ENCODE measurements at places on chromosomes 12 and 14.

DNA sequence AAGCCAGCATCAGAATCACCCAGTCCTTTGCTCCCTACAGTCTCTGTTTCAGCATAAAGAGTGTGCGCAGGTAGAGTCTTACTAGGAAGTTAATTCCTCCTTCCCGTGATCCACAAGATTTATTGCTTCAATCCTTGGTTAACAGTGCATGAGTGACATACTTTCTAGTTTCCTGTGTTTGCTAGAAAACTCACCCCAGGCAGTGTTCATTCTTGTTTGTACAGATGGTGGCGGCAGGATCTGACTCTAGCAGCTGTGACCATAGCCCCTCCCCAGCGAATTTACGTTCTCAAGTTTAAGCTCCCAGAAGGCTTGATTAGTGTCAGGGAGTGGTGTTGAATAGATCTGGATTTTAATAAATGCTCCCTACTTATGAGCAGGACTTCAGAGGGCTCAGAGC is 75.9 kb upstream of the ANO2 start:
- no peak for DNase-seq

GRCh38 chr12:51836827-51837173 is 11.7 kb downstream of the FIGNL2 start:
- DNase-seq = no peak

- no peak for DNase-seq
Observed at GRCh38 chr14:102043251-102044025, 43.4 kb downstream of the HSP90AA1 start.

DNA sequence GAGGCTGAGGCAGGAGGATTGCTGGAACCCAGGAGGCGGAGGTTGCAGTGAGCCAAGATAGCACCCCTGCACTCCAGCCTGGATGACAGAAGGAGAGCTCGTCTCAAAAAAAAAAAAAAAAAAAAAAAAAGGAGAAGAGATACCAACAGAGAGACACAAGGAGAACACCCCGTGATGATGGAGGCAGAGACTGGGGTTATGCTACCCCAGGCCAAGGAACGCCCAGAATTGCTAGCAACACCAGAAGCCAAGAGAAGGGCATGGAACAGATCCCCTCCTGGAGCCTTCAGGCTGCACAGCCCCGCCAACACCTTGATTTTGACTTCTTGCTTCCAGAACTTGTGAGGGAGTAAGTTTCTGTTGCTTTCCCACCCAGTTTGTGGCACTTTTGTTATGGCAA is 148.0 kb upstream of the FOXN3 start:
- DNase-seq = no peak

GRCh38 chr14:58822856-58823255 is 185.1 kb downstream of the DACT1 start:
- DNase-seq = no peak

- no peak for DNase-seq
Observed at GRCh38 chr14:87497301-87497700, 495.7 kb downstream of the GALC start.

- DNase-seq = no peak
Observed at GRCh38 chr14:35159742-35160409, 37.5 kb downstream of the PRORP start.

GRCh38 chr14:50000380-50001150 is 107.7 kb downstream of the ARF6 start:
- peak; percentile 60 for DNase-seq

GRCh38 chr12:11906286-11906935 is 164.3 kb upstream of the BCL2L14 start:
- DNase-seq = no peak

GRCh38 chr14:63960926-63961567 is 108.2 kb downstream of the SYNE2 start:
- DNase-seq = no peak

GRCh38 chr14:99596071-99596627 is 7.9 kb downstream of the CCDC85C start:
- no peak for DNase-seq
